ENCODE measurements at places on chromosomes 2 and 18.

- no peak for DNase-seq
These were observed 220.7 kb downstream of the CAMKMT start for GRCh38 chr2:44582363-44583008.

GRCh38 chr2:223247136-223247535 lies 195.1 kb downstream of the KCNE4 start:
- DNase-seq = peak; percentile 33

- peak; percentile 24 for DNase-seq
These were observed 61.3 kb upstream of the ITSN2 start for GRCh38 chr2:24421668-24422067.

- DNase-seq = no peak
These were observed 69.2 kb upstream of the CABLES1 start for GRCh38 chr18:23066060-23066459.

- no peak for DNase-seq
These were observed 80.6 kb downstream of the GFPT1 start for GRCh38 chr2:69306393-69306821.

DNA sequence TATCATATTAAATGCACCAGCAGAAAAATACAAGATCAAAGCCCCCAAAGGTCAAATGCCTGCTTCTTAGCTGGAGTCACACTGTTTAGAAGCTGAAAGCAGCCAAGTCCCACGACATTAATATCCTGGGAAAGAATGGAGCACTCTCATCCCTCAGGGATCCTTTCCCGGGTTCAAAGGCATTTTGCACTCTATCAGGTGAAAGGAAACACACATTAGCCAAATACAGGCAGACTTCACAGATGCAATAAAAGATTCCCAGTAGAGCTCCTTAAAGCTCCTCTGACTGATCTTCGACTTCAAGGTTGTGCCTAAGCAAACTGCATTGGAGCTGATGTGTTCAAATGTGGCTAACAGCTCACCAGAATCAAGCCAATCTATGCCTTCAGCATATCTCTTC lies 158.4 kb downstream of the RNF152 start:
- DNase-seq = no peak

- DNase-seq = no peak
These were observed 40.5 kb upstream of the SMAD7 start for GRCh38 chr18:48991319-48991660.

GRCh38 chr2:101855776-101856175 lies 136.0 kb upstream of the IL1R2 start:
- DNase-seq = no peak

DNA sequence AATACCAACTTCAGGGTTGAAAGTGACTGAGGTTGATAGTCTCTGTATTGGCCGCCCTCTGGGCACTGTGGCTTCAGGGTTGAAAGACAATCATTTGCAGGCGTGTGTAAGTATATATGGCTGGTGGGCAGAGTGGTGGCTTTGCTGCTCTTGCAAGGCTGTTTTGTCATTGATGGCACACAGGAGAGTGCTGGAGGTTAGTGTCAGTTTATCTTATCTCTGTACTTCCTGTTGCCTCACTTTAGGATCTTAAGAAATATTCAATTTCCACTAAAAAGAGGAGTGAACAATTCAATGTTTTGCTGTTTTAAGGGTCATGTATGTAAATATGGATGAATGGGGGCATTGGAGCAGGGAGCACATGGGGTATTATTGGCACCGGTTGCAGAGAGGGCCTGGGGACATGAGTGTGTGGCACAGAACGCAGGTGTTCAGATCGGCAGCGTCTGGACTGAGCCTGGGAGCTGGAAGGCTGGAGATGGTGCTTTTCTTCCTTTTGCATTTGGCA lies 51.5 kb downstream of the NCK2 start:
- DNase-seq = no peak

DNA sequence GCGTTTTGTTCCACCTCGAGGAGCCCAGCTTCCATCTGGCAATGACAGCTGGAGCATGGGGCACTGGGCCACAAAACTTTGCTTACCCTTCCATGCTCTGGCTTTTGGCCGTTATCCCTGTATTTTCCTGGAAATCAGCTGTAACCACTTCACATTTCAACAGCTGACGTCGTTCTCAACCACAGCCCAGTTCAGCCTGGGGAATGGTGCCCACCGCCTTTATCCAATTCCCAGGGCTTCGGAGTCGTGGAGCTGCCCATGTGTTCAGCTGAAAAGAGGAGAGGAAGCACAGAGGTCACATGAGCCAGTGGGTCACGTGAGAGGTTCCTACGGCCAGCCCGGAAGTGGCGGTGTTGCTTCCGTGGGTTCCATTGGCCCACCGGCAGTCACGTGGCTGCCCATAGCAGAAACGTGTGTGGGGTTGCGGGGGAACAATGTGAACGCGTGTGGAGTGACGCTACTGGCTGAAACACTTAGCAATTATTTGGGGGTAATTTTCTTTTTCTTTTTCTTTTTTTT lies 16.7 kb upstream of the EDAR start:
- no peak for DNase-seq

DNA sequence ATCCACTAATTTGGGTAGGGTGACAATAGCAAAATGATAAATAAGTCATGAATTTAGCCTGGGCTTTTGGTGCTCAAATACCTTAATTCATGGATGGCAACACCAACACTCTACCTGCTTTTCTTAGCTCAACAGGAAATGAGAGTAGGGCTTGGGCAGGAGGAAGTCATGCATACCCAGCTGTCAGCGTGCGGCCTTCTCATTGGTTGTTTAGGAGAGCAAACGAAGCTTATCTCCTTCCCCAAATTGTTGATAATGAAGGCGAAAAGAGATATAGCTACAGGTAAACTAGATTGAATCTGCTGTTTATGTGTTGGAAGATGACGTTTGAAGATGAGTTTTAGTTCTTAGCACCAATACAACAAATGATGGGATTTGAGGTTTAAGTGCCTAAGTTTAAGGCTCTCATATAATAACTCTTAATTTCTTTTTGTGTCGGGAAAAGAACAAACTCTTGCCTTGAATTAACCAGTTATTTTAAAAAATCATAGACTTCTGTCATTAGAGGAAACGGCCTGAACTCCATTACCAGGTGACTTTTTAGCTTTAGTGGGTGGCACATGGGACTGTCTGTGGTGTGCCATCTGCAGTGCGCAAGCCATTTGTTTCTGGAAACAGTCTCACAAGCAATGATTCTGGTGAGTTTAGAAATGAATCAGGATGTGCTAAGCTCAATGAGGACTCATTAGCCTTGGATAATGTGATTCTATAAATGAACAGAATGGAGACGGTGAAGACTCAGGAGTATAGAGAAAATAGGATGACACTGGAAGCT lies 19.8 kb downstream of the MAP4K4 start:
- no peak for DNase-seq

GRCh38 chr2:143347271-143347695 lies 218.1 kb downstream of the ARHGAP15 start:
- peak; percentile 69 for DNase-seq

DNA sequence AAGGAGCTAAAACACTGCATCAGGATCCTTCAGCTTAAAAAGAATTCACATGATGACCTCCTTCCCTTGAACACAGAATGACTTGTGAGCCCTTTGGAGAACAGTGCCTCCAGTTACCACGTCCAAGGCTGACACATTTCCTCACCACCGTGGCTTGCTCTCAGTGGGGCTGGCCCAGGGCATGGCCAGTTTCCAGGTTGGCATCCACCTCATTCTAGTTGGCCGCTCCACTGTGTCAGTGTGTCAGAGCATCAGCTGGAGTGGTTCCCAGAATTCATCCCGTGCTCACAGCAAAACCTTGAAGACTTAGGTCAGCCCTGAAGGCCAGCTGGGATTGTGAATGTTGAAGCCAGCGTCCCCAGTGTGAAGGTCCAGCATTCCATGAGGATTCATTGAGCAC lies 158.5 kb downstream of the INSIG2 start:
- DNase-seq = no peak

DNA sequence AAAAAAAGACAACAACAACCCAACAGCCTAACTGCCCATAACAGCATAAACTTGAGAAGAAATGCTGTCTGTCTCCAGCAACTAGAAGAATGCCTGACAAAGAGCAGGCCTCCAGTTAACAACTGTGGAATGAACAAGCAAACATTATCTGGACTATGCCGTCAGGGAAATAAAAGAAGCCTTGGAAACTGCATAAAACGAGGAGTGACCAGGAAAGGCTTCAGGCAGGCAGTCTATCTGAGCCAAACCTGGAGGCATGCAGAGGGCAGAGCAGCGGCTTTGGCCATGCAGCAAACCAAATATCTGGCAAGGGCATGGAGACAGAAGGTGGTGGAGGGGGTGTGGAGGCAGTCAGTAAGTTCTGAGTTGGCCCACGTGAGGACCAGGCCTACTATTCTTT lies 11.1 kb downstream of the HES6 start:
- DNase-seq = no peak

DNA sequence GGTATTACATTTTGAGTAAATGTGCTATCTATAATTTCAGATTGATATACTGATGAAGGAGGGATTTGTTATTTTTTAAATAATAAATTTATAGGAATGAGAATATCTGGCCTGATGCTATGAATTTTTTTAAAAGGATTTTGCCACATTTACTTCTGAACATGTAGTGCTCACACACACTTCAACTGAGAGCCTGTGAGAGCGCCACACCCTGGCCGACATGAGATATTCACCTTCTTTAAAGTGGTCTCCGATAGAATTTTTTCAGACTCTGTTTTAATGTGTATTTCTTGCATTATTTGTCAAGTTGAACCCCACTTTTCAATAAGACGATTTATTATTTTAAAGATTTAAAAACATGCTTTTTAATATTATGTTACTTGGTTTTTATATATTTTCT lies 813.3 kb downstream of the DCC start:
- DNase-seq = peak; percentile 1

DNA sequence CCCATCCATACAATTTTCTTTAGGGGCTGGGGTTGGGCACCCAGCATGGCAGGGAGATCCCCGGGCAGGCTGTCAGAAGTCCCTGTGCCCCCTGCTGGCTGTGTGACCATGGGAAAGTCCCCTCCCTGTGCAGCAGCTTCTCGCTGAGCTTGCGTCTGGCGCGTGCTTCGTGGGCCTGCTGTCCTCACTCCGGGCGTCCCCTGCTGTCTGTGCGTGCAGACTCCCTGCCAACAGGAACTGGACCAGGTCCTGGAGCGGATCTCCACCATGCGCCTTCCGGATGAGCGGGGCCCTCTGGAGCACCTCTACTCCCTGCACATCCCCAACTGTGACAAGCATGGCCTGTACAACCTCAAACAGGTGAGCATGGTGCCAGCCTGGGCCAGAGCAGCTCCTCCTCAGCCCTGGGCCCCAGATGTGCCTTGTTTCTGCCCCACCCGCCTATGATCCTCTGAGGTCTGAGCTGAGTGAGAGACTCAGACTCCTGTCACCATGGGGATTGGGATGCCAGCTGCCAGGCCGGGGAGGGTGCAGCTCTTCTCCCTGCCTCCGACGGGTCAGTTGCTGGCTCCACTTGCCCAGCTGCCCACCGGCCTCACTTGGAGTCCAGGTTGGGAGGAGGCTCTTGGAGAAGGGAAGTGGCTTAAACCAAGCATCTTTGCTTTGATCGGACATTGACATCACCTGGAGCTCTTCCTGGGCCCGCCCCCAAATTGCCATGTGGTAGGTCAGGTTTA lies 28.6 kb downstream of the IGFBP2 start:
- no peak for DNase-seq
